Activated CD8-positive, alpha-beta memory T cell treated with anti-CD3 and anti-CD28 coated beads, Interleukin-2, amount 10 ng/mL, durations not matched to agents 7 days and 5 days (primary cell): ENCODE measurements at places on chromosomes 2 and 18. TPM values are rescaled to one million over a fixed set of nuclear protein-coding genes. Genes with fewer than 3 reads are reported as not detected.

The SP3 gene
- total RNA-seq: 105 TPM

The TFPI gene
- not detected for total RNA-seq

The CRACDL gene
- 0.35 TPM for total RNA-seq

The TMEM178A gene
- total RNA-seq: not detected

The SCN2A gene
- 0.21 TPM for total RNA-seq

The IL1B gene
- 0.14 TPM for total RNA-seq

The KCNJ13 gene
- total RNA-seq: not detected

The AOX1 gene
- total RNA-seq: not detected

The TMEM17 gene
- 0.26 TPM for total RNA-seq

The EHD3 gene
- total RNA-seq: 1.1 TPM

The MAL gene
- 178 TPM for total RNA-seq

The RUFY4 gene
- total RNA-seq: 5.1 TPM

The TBR1 gene
- total RNA-seq: not detected

The LAMA3 gene
- not detected for total RNA-seq

The CXCR4 gene
- 160 TPM for total RNA-seq

The ITGA6 gene
- 5.5 TPM for total RNA-seq

The EGR4 gene
- total RNA-seq: 0.15 TPM

The SPP2 gene
- not detected for total RNA-seq

The CYP27C1 gene
- total RNA-seq: not detected

The SULT6B1 gene
- total RNA-seq: not detected

The ZNF532 gene
- total RNA-seq: 2.4 TPM

The CACNB4 gene
- total RNA-seq: 0.14 TPM

The VAMP8 gene
- total RNA-seq: 99.6 TPM

The ST8SIA3 gene
- total RNA-seq: not detected

The GNAL gene
- not detected for total RNA-seq

The ADD2 gene
- total RNA-seq: 1.2 TPM

The NT5C1B gene
- total RNA-seq: not detected

The MARS2 gene
- total RNA-seq: 22.0 TPM

The BBS5 gene
- total RNA-seq: 1.3 TPM

The UGT1A3 gene
- total RNA-seq: not detected

The CRYBA2 gene
- total RNA-seq: not detected

The ARHGEF33 gene
- 0.59 TPM for total RNA-seq
